Small intestine (tissue), 16 donors: ENCODE measurements at places on chromosomes 2 and 18.

- DNase-seq: no peak
These were observed 199.2 kb upstream of the TNP1 start for GRCh38 chr2:217058791-217059755.

DNA sequence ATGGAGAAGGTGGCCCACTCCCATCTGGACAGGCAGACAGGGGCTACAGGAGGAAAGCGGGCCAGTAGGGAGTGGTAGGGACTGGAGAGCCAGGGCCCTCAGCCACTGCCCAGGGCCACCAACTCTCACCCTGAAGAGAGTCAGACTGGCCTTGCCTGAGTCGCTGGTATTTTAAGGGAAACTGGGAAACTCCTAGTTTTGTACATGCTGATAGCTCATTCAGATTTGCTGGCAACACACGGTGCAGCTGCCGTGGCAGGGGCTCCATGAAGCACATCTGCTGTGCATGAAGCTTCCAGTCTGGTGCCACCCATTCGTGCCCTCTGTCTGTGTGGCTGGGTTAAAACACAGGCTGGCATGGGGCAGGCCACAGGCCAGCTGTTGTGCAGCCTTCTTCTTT is 137.3 kb upstream of the GLI2 start:
- no peak for DNase-seq

DNA sequence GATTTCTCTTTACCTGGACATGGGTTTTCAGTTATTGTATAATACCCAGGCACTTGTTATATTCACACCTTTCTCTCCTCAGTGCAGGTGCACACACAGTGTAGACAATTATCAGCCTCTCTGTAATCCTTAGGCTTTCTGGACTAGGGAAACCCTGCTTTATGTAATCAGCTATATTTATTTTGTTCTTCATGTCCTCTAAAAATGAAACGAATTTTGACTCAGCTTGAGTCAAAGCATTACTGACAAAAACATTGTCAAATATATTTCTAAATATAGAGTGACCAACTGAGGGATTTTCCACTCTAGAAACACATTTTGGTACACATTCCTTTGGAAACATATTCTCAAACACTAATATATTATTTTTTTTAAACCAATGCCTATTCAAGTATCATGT is 144.8 kb upstream of the GULP1 start:
- no peak for DNase-seq

DNA sequence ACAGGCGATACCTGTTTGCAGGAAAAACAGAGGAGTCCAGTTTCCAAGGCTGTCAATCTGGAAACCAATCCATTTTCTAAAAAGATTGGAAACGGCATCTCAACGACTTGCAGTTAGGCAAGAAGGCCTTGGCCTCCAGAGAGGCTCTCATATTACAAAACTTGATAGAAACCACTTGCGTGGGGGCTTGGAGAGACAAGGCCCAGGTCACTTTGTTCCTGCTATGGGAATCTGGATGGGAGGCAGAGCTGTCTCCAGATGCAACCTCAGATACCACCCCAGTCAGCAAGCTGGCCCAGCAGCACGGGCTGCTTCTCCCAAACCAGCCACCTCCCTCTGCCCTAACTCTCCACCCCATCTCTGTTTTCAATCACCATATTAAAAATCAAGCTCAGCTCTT is 298.8 kb downstream of the TNS1 start:
- no peak for DNase-seq

GRCh38 chr18:47593744-47594472 is 336.6 kb downstream of the SMAD2 start:
- no peak for DNase-seq

DNA sequence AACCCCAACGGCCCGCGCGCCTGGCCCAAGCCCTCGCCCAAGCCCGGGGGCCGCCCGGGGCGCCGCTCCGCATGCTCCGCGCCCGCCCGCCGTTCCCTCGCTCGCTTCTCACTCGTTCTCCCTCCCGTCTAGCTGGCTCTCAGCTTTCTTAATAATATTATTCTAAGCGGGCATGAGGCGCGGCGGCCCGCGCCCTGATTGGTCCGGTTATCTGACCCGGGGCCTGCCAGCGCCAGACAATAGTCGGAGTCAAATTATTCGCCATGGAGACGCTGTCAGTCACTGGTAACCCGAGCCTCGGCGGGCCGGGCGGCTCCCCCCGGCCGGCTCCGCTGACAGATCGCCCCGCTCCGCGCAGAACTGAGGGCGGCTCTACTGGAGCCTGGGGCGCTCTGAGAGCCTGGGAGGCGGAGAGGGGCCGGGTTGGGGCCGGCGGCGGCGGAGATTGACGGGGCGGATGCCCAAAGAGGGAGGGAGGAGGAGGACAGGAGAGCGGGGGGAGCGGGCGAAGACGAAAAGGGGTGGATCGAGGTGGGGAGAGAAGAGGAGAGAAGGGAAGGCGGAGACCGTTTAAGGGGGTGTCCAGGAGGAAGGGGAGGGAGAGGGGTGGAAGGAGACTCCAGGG is at the start of gene SIX2:
SIX2 (minus strand) TSS at position 150 of the 625 bp plus-strand sequence. CDS start 342 bp downstream, outside the sequence.
- DNase-seq: peak; percentile 81
